ENCODE measurements at places on chromosomes 4 and X. TPM values are rescaled to one million over a fixed set of nuclear protein-coding genes. Genes with fewer than 3 reads are reported as not detected.

- no peak for DNase-seq
These were observed 4.3 kb downstream of the IL1RAPL1 start for GRCh38 chrX:28591542-28591941.

DNA sequence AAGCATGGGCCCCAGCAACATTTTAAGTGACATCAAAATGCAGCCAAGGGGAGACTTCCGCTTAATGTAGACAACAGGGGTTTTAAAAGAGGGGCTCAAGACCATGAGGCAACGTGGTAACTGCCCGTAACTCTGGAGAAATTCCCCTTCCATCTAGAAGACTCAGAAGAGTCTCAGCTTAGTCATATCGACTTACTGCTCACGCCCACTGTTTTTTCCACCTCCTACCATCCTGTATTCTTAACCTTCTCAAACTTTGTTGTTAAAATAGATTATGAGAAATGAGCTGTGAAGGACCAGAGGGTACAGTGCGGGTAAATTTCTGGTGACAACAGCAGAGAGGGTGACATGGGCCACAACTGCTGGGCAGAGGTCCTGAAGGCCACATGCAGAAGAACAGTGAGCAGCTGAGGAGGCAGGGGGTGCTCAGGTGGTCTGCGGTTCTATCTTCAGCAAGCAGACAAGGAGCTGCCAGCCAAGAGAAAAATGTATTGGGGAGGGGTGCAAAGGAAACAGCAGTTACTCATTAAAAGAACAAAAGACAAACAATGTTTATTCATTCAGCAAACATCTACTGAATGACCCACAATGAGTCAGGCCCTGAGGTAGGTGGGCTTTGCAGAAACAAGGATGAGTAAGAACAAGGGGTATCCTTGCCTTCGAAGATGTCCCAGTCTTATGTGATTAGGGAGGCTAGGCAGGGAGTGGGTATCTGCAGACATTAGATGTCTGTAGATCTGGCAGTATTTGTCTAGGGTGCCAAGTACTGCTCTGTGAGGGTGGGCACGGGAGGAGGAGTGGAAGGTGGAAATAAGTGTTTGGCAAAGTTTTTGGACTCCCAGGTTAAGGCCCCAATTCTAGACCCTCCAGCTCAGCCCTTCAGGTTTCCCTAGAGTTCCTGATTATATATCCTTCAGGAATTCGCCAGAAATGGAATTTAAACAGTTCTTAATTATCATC, 175.3 kb downstream of the TSPAN5 start:
- DNase-seq, result no peak

DNA sequence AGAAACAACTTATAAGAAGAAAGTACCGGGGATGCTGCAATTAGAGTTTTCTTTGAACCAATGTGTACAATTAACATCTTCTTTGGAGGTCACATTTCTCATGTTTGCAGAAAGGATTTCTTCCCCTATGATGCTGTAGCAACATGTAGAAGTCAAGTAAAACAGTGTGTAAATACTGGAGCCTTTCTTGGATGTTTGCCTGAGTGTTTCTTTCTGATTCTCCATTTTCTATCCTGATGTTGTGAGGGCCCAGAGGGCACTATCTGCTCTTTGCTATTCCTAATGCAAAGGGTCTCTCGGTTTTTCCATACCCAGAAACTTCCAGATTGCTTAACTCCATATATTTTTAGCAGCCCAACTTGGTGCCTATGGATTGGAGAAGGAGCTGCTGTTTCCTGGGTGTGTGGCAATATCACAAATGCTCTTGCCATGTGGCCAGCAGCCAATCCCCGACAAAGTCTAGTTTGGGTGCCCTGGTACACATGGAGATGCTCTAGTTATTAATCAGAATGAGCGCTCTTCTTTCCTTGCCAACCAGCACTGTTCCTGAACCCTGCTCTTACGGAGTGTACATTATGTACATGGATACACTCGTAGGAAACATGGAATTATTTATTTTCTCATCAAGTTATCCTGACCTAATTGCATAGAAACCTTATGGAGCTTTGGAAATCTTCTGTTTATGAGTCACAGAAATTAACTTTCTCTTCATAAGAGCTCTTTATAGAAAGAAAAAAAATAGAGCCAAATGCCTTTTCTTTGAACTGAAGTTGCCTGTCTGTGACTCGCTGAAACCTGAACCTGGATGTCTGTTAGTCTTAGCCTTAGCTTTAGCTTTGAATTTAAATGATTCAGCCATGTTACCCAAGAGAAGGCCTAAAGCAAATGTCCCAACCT, 67.0 kb upstream of the GPC4 start:
- no peak for DNase-seq

DNA sequence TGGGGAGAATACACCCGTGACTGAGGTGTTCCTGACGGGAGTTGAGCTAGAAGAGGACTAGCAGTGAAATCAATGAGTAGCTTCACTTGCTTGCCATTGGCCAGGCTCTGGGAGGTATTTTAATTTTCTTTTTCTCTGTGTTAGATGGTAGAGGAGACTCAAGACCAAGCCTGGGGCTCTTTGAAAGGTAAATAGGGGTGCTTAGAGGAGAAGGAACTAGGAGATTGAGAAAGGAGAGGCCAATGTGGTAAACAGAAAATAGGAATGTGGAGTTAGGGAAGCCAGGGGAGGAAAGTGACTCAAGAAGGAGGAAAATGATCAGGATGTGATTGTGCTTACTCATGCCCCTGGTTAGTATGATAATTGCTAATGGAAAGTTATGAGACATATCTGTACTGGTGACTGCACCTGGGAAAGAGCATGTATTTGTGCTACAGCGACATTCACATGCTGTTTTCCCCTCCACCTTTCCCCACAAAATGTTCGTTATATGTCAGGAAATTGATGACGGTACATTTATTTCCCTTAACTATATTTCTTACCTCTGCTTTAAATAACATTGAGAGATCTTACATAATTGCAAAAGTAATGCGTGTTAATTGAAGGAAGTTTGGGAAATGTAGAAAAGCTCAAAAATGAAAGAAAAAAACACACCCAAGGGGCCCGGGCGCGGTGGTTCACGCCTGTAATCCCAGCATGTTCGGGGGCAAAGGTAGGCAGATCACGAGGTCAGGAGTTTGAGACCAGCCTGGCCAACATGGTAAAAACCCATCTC, 16.9 kb upstream of the LRBA start:
- no peak for DNase-seq

GRCh38 chr4:164529486-164529885, 224.4 kb upstream of the SMIM31 start:
- DNase-seq, result no peak

GRCh38 chr4:8368998-8369397, 71.5 kb downstream of the ACOX3 start:
- no peak for DNase-seq

DNA sequence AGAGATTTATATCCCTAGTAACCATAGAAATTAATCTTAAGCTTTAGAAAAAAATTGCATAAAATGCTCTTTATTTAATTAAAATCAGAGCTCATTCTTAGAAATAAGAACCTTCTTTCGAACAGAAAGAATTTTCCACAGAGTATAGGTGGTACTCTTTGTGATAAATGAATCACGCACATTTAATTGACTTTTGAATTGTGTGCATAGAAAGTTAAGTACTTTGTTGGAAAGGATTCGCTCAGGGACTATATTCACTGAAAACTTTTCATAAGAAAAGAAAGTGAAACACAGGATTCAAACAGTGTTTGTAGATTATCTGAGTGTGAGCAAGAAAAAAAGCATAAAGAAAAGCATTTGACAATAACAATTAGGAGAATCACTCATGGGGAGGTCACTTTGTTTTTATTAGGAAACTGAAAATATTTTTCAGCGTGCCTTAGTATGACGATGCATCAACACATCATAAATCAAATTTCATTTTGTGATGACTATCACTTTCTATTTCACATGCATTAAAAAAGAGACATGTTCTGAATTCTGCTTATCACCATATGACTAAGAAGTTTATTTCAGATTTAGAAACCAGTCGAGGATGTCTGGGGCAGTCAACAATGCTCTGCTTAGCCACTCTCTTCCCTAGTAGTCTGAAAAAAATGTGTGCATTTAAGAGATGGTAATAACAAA, 49.5 kb downstream of the STX18 start:
- DNase-seq, result no peak

GRCh38 chr4:3669553-3669949, 96.6 kb upstream of the ADRA2C start:
- DNase-seq, result no peak

DNA sequence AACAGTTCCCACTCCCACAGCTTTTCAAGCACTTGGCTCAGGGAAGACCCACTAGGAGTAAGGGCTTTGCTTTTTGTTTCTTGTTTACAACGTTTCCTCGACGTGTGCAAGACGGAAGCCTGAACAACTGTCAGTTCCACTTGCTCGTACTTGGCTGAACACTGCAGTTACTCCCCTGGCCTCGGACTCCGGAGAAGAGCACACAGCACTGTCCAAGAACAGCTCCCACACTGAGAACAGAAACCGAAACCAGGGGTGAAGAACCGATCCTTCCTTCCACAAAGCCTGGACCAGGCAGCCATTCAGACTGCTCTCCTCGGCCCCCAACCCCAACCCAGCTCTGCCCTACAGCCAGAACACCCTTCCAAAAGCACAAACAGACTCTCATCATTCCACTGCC, 25.5 kb downstream of the IRF2 start:
- peak; percentile 38 for DNase-seq

DNA sequence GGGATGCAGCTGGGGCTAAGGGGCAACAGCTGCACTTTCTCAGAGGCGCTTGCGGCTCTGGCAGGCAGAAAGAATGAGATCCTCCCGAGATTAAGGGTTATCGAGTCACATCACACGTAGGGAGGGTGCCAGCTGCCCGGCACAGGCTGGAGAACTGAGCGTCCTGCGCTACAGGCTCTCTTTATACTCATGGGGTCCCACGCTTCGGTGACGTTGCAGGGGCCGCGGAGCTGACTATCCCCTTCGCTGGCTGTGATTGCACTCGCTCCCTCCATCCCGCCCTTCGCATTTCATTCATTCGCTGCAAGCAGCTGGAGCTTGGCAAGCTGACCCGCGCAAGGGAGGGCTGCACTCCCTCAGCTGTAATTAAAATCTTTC, at the start of gene TACR3:
Gene TACR3 (minus strand): TSS at position 156 of the 378 bp plus-strand sequence. CDS start 310 bp downstream, outside the sequence.
- no peak for DNase-seq

DNA sequence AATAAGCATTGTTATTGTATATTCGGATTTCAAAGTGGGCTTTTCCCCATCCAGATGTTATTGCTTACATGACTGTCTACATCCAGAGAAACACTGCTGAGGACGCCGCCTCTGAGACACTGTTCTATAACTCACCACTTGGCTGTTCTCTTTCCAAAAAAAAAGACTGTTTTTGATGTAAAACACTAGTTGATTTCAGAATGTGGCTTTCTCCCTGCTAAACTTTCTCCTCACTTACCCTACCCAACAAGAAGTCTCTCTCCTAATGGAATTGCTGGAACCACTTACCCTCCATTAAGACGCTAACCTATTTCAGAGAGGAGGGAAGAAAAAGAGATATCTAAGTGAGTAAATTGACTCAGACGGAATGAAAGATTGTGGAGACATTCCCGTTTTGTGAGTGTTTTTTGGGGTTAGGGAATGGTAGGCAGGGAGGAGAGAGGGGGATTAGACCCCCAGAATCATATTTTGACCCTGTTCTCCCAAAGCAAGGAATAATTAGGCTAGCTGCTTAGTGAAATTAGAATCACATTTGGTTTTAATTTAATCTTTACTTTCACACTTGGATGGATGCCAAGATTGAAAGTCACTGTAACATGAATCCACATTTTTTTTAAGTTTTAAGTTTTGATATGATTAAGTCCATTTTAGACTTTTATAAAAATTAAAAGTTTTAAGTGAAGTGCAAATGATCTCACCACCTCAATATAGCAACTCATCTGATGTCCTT, 174.9 kb downstream of the CHIC2 start:
- no peak for DNase-seq

DNA sequence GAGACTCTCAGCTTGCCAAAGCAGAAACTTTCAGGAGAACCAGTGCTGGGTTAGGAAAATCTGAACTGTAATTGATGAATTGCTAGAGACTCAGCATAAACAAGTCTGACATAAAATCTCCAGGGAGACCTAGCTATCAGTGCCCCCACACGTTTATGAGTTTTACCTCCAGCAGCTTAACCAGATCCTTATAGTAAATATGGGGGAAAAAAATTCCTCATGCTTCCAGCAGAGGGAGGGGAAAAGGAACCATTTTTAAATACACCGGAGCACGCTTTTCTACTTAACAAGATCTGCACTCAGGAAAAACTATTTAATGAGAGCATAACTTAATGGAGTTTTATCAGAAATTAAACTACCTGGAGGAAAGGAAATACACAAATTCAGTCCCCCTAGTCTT, 1040.7 kb upstream of the INTU start:
- DNase-seq, result no peak

GRCh38 chr4:176188654-176189053, 6.7 kb downstream of the SPATA4 start:
- DNase-seq, result no peak

- DNase-seq, result no peak
These were observed 9.3 kb downstream of the ZNF185 start for GRCh38 chrX:152907084-152907651.

DNA sequence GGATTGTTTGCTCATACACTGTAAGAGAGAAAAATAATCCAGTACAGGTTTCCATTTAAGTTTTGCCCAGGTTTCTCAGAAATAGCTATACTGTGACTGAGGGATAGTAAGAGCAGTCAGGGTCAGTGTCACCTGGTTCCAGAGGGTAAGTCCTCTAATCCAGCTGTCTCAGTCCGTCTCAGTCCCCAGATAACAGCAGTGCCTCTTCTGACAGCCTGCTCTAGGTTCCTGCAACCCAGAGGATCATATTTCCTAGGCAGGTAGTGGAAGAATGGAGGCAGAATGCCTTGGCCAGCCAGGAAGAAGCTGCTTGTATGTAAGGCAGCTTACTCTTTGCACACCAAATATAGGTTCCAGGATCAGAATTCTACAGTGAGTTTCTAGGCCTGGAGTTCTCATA, 22.6 kb upstream of the GNRHR start:
- no peak for DNase-seq

DNA sequence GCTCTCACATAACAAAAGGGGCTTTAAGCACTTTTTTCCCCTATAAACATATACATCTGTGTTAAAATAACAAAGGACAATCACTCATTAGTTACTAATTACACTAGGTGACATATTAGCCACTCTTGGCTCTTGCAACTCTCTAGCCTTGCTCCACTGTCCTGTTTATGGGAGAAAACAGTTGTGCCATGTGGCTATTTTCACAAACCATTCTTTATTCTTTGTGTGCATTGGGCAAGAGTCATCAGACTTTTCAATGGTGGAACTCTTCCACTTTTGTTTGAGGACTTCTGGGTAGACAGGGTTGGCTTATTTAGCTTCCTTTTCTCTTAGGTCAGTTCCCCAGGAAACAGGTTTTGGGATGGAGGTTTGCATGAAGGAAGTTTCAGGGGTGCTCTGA, 16.0 kb upstream of the FAM149A start:
- no peak for DNase-seq

The IL3RA gene
- 1.5 TPM for polyA plus RNA-seq

The CLDN34 gene
- not detected for polyA plus RNA-seq

The CYBB gene
- 2.3 TPM for polyA plus RNA-seq

The CNGA1 gene
- polyA plus RNA-seq, result not detected

The APLN gene
- polyA plus RNA-seq, result not detected

The TMEM271 gene
- not detected for polyA plus RNA-seq

The SSX4 gene
- polyA plus RNA-seq, result not detected

The IL21 gene
- polyA plus RNA-seq, result not detected

The MAML3 gene
- 1.2 TPM for polyA plus RNA-seq

Data from immature natural killer cell (primary cell).